ENCODE measurements at places on chromosomes 13 and 19. TPM values are rescaled to one million over a fixed set of nuclear protein-coding genes. Genes with fewer than 3 reads are reported as not detected.

The FFAR3 gene
- 0.34 TPM for total RNA-seq

The POLD1 gene
- total RNA-seq, result 9.8 TPM

The C19orf85 gene
- not detected for total RNA-seq

The LGALS14 gene
- total RNA-seq, result not detected

The IL11 gene
- not detected for total RNA-seq

The MAST1 gene
- total RNA-seq, result 0.89 TPM

The LRRC63 gene
- total RNA-seq, result not detected
